HT-29 (cell line): ENCODE measurements at places on chromosomes 1 and 21.

- DNase-seq, result no peak
Measured at GRCh38 chr1:22543679-22544078, 19.6 kb upstream of the EPHA8 start.

DNA sequence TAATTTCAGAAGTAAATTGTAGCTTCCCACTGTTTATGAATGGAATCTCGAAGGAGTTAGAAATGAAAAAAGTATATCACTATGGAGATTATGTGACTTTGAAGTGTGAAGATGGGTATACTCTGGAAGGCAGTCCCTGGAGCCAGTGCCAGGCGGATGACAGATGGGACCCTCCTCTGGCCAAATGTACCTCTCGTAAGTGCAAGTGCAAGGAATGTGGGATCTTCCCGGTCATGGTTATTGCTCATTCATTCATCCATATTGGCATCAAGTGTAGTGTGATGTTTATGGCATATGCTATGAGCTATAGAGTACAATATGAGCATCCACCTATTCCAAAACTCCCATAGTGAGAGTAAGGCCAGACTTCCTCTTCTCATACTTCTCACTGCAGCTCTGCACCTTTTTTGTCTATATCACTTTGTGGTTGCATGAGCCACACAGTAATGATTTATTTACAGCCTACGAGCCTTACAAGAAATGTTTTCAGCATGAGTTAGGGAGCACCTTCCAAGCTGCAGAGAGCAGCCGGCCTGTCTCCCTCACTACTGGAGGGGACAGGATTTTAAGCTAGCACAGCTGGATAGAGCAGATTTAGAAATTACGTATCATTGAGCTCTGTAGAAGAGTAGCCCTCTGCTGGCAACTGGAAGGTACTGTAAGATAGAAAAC, 24.9 kb upstream of the CR1L start:
- peak; percentile 56 for DNase-seq

- DNase-seq, result peak; percentile 43
Measured at GRCh38 chr1:54408147-54409066, 2.2 kb upstream of the SSBP3 start.

DNA sequence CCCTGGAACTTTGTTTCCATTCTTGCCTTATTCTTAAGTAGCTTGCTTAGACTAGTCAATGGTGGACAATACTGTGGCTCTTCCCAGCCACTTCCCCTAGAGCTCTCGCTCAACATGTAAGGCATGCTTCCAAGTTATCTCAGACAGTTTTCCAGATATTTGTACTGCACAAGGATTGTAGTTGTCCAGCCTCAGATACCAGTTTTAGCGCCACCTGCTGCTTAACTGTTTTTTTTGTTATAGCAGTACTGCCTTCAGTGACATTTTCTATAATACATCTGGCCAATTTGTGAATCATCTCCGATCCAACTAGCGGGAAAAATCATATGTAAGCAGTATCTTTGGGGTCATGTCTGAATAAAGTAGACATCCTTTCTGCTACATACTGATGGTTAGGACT, 346.7 kb upstream of the ADGRL4 start:
- DNase-seq, result peak; percentile 71

GRCh38 chr1:219871427-219872057, 56.8 kb downstream of the SLC30A10 start:
- DNase-seq, result no peak
